ENCODE measurements at places on chromosomes 1 and 21.

DNA sequence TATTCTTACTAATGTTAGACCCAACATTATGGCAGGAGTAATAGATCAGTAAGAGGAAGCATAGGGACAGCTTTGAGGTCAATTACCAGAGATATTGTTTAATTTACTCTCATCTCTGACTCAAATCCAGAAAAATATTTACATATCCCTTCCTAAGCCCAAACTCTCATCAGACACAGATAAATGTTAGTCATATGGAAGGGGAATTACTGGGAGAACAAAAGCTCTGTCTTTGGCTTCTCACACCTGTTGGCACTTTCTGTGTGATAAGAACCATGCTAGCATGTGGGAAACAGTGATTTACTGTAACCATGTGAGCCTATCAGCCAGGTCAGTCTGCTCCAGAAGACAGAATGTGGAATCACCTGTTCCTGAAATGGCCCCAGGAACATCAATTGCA, 72.4 kb downstream of the DUSP10 start:
- DNase-seq: no peak

DNA sequence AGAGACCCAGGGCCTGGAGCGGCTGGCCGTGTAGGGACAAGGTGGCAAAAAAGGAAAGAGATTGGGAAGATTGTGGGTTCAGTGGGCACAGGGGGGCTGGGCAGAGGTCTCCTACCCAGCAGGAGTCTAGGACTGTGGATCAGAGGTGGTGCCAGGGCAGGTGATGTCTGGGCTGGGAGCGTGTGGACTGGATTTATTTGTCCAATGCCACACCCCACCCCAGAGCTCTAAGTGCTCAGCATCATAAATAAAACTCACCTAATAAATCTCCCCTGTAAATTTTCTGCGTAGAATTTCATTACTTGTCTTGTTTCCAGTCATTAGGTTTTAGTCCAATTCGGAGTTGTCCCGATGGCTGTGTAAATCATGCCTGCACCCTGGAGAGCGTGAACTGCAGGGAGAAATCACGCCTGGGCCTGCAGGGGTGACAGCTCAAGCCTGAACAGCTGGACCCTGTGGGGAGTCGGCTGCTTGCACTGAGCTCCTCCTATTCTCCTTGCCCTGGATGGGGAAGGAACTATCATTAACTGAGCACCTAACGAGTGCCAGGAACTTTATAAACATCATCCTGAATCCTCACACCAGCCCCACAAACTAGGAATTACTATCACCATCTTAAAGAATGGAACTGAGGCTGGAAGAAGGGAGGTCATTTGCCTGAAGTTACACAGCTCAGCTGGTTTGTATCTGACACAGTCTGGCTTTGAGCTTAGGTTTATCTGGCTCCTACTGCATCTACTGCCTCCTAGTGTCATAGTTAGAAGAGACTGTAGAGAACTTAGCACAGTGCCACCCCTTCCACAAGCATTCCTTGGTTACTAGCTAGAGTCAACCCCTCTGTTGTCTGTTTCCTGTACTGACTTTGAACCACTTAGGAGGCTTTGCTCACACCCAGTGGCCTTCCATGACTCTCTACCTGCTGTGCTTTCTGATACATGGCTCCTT, 25.0 kb upstream of the POU3F1 start:
- no peak for DNase-seq

DNA sequence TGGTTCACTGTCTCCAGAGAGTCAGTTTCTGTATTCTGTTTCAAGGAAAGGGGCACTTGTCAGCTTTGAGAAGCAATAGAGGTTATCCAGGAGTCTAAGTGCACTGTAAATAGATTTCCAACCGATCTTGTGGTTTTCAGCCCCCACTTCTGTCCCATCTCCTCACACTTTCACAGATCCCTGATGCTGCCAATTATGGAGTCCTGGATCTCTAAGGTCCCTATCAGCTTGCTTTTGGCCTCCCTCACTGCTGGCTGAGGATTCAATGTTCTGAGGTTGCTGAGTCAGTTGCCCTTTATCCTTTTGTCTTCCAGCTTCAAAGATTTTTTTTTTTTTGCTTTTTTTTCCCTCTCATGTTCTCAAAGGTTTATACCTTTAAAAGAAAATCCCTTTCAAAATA, 98.4 kb downstream of the DIRAS3 start:
- DNase-seq: no peak

DNA sequence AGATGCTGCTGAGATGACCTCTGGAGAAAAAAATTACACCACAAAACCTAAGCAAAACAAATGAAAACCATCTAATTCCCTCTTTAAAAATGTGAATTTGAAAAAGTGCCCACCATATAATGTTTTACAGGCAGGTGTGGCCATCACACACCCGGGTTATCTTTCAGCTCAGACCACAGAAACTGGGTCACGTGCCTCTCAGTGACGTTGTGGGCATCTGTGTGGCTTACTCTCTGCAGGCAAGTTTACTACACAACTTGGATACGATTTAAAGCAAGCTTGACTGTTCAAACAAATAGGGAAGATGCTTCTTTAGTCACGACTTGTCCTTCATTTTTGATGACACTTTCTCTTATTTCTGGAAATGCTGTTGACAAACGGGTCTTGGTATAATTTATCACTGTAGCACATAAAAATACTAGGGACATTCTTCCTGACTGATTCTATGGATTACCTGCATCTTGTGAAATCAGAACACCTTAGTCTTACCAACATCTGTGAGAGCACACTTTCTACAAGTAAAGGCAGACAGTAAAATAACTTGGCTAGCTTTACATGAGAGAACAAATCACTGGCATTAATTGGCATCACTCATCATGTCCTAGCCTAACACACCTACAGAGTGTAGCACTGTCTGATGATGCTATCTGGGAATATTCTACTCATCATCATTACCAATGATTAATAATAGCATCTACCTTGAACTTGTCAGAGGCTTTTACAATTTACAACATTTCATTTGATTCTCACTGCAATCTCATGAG, 89.3 kb upstream of the EDEM3 start:
- no peak for DNase-seq

DNA sequence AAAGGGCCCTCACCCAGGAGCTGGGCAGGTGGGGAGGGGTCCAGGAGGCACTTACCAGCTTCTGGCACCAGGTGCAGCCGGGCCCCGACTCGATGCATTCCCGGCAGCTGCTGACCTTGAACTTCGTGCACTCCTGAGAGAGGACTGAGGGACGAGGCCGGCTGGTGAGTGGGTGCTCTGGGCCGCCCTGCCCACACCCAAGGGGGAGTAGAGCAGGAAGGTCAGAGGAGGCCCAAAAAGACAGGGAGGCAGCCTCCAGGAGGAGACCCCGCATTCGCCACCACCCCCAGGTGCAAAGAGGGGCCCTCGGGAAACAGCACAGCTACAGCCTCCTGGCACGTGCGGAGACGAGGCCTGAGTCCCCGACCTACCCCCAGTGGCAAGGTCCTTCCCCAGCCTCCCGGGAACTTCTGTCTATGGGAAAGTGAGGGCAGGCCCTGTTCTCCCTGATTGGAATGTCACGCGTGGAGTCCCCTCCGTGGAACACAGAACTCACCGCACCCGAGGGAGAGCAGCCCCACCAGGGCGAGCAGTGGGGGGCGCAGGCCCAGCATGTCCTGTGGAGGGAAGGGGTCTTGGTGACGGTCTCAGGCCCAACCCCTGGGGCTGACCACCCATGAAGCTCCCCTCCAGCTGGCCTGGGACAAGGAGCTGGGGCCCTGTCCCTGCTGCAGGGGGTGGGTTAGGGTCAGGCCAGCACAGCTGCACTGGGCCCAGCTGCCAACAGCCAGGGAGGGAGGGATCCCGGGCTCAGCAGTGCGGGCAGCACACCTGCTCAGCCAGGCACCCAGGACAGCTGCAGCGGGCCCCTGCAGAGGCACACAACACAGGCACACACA, 10.3 kb downstream of the ITGB2 start:
- DNase-seq: no peak

DNA sequence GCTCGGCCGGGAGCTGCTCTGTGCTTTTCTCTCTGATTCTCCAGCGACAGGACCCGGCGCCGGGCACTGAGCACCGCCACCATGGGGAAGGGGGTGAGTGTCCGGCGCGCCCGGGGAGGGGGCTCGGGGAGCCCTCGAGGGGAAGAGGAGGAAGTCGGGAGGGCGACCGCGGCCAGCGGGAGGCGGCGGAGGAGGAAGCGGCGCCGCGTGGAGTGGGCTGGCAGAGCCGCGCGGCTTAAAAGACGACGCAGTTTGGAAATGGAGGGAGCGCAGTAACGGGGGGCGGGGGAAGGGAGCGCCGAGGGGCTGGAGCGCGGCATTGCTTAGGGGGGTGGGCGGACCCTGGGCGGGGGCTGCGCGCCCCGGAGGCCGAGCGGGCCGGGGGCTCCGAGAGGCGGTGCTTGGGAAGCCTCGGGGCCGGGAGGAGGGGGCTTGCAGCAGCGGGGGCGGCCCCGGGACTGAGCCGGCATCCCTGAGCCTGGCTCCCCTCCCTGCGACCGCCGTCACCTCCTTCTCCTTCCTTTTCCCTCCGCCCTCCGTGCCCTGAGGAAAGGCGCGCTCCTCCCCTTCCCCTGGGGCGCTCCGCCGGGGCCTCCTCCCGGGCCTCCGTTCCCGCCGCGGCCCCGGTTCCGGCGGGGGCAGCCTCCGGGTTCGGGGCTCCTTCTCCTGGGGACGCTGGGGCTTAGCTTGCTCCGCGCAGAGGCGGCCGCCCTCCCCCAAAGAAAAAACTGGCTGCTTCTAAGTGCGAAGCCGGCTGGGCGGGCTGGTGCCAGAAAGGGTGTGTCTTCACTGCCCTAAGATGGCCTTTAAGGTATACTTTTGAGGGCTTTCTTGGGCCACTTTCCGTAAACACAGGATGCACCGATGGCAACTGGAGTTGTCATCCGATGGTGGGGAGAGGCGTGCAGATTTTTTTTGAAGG, 648 bp downstream of the ATP1A1 start:
- no peak for DNase-seq

Data from GM04504 (cell line).